ENCODE measurements at places on chromosomes 2 and 18.

GRCh38 chr2:124092651-124093050 lies 67.6 kb downstream of the CNTNAP5 start:
- DNase-seq, result no peak

DNA sequence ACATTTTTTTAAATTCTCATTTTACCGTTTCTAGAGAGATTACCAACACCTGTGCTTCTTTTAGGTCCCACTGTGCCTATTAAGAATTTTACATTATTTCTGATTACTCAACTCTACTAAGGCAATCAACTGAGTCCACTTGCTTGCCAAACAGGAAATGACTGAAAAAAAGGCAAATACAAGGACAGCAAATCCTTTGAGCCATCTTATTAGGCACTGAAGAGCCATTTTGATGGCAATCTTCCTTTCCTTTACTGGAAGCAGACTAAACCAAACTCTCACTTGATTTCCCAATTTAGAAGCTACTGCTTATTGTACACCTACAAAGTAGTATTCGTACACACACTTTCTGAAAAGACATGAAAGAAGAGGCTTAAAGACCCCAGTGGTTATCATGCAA lies 121.4 kb upstream of the COL3A1 start:
- no peak for DNase-seq

GRCh38 chr2:45836740-45837139 lies 185.3 kb downstream of the PRKCE start:
- DNase-seq, result no peak

DNA sequence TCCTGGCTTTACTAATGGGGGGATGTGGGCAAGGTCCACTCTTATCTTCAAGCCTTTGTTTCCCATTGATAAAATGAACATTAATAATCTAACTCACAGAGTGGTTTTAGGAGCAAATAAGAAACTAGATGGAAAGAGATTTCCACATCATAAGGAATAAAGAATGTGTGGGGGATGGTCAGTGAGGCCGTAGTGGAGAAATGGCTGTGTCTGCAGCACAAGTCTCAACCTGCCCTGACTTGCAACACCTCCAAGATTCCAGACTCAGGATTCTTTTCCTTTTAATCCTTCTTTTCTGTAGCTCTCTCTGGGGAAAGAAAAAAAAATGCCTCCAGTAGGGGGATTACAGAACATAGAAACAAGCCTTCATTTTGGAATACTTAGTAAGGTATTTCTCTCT lies 124.2 kb upstream of the MEX3C start:
- no peak for DNase-seq

DNA sequence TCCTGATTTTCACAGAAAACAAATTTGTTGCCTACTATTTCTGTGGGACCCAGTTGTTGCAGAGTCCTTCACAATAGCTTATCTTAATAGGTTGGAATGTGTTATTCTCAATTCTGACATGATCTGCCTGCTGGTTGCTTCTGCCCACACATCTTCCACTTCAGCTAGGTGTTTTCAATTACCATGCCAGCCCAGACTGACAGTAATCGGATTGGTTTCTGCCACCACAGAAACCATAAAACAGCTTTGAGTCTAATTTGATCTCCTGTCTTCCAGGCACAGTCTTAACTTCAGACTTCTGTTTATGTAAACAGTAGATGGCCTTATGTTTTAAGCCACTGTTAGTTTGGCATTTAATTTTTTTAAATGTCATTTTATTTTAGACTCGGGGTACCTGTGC lies 248.2 kb upstream of the RBMS1 start:
- no peak for DNase-seq

GRCh38 chr2:102107741-102108070 lies 34.8 kb upstream of the IL1R1 start:
- DNase-seq, result no peak

Data from H7 (cell line).